Putamen (tissue), 1 donor: ENCODE measurements at places on chromosomes 1 and 21.

DNA sequence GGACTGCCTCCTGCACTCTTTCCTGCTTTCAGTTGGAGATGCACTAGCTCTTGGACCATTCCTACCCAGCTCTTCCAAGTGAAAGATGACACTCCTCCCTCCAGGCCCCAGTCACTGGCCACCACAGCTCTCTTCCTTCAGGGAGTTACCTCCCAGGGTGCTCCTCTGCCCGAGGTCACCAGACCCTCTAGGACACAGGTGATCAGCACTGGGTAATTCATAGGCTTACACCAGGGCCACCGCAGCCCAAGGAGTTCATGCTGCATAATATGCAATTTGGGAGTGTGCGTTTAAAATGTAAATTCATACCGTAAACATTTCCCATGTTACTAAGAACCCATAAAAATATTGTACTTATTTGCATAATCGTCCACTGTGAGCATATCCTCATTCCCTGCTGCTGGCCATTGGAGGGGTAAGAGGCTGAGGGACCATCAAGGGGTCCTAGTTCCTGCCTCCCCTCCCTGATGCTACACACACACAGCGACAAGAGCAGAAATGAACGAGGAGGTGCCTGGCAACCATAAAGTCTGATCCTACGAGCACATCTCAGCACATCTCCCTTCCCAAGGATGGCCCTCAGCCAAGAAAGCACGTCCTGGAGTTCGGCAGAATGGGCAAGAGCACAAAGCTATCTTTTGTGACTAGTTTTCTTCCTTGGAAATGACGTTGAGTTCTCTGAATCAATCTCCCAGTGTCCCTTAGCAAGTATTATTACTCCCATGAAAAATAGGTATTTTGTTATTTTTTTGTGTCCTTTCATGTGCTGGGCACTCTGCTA is 222.9 kb upstream of the RAB4A start:
- DNase-seq: no peak

DNA sequence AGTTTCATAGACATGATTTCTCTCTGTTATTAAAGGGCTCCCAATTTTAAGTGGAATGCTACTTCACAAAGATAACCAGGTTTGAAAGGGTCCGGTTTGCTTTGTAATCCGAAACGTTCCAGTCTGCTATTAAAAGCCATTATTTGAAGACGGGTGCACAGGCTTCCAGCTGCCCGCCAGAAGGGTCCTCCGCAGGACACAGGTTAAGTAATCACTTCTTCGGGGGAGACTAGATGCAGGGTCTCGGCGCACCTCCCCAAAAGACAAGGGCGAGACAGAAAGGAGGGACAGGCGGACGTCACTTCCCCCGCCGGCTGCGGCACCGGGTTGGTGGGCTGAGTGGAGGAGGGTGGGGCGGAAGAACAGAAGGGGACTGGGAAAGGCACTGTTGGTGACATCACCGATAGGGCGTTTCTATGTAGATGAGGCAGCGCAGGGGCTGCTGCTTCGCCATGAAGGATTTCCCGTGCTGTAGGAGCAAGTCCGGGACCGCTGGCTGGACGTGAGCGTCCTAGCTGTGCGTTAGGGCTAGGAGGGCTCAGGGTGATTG is 8.9 kb downstream of the RNU1-2 start:
- DNase-seq: peak; percentile 100

GRCh38 chr1:5953386-5953785 is 38.8 kb downstream of the NPHP4 start:
- DNase-seq: no peak

DNA sequence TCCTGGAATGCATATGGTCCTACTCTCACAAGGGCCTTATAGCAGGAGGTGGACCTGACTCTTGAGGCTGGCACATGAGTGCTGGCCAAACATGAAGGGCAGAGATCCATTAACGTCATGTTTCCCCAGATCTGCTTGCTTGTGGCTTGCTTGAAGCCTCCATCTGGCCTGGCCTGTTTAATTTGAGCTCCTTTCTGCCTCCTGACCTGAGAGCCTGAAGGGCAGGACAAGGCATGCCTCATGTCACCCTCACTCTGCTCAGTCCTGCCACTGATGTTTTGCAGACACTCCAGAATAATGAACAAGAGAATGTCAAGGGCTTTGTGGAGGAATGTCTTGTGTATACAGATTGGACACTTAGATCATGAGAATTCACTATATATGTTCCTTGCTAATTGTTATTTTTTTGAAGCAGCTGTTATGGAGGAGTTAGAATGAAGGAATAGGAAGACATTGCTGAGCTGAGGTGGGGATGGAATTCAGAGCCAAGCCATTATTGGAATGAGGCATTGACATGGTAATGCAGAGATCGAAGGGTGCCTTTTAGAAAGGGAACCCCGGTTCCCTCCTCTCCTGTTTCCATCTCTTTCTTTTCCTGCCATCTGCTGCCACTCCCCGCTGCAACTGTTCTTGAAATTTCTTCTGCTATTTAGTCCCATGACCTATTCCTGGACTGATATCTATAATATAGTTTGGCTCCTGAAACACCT is 457.0 kb upstream of the PROX1 start:
- no peak for DNase-seq

DNA sequence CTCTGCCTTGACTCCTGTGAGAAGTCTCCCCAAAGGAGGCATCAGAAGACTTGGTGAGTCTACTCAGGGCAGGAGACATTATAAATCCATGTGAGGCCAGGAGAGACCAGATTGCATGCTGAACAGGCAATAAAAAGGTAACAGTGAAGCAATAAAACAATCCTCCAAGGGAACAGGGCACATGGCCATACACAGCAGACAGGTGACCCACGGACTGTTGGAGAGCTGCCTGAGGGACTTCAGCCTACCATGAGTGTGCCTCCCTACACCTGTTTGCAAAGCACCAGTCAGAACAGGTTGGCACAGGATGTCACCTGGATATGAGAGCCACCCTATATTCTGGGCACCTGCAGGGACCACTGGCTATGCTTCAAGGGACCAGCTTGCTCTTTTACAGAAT is 67.6 kb downstream of the MAB21L3 start:
- no peak for DNase-seq

DNA sequence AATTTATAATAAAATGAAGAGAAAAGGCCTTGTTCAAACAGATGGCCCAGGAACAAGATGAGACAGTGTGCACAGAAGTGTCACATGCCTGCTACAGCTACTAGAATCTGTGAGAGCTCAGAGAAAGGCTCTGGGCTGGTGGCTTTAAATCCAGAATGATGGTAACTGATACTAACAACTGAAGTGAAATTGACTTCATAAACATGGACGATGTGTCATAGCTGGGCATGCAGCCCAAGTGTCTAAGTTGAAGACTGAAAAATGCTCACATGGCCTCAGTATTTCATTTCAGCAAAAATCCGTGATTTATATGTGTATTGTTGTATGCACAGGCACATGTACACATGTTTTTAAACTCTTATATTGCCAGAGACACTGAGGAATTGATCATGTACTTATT is 208.3 kb upstream of the RUNX1 start:
- no peak for DNase-seq

DNA sequence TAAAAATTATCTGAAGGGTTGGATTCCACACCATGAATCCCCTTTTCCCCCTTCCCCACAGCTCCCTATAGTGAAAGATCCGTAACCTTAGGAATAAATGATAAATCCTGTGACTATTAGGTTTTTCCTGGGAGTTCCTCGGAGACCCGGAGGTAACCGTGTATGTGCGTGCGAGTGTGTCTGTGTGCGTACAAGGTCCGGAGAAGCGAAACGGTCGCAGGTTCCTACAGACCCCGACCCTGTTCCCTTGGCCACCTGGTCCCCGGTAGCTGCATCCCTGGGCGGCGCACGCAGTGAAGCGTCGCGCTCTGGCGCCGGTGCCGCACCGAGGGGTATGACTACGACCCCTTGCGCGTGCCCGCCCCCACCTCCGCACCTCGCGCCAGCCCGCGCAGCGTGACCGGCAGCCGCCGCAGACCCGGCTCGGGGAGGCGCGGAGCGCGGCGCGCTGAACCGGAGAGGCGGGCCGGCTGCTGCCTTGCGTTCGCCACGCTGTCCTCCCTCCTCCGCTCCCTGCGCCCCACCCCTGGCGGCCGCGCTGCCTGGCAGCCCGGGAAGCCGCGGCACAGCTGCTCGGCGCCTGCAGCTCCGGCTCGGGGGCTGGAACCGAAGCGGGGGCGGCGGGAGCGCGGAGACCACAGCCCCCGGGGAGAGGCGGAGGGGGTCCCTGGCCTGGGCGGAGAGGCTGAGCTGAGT is at the start of gene AK5:
TSS of gene AK5 (plus strand) at position 529 of the 696 bp plus-strand sequence. CDS start 295 bp downstream, outside the sequence.
- DNase-seq: peak; percentile 60

DNA sequence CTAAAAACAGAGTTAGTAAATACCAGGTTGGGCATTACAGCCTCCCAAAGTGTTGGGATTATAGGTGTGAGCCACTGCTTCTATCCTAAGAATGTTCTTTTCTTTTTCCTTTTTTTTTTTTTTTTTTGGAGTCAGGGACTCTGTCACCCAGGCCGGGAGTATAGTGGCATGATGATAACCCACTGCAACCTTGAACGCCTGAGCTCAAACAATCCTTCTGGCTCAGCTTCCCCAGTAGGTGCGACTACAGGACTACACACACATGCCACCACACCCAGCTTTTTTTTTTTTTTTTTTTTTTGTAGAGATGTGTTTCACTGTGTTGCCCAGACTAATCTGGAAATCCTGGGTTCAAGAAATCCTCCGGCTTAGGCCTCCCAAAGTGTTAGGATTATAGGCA is 5.9 kb downstream of the ZBTB8OS start:
- no peak for DNase-seq

GRCh38 chr1:17297991-17298390 is 10.0 kb upstream of the PADI4 start:
- no peak for DNase-seq

DNA sequence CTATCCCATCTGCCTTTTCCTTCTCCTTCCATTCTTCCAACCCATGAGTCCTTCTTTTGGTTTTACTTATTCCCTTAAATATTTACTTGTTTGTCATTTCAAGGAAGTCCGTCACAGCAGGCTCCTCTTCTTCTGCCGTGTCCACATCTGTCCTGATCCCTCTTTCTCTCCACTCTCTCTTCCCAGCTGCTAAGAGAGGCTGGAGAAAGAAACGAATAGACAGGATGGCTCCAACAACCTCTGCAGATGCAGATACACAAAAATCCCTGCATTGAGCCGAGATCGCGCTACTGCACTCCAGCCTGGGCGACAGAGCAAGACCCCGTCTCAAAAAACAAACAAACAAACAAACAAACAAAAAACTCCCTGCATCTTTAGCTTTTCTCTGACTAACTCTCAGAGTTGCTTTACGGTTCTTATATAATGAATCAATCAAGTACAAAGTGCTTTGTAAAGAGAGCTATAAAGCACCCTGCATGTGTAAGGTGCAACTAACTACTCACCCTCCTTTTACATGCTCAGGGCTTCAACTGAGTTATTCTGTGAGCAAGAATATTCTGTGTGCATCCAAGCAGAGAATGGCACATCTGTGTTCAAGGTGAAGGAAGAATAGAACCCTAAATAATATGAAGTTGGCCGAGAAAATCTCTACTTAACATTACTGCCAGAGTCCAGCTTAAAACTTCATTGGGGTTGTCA is 3.8 kb upstream of the SAMD13 start:
- DNase-seq: peak; percentile 18

- peak; percentile 90 for DNase-seq
These were observed 90.0 kb downstream of the GLUL start for GRCh38 chr1:182301467-182302198.

- no peak for DNase-seq
These were observed 21.2 kb upstream of the ZP4 start for GRCh38 chr1:237911911-237912310.

DNA sequence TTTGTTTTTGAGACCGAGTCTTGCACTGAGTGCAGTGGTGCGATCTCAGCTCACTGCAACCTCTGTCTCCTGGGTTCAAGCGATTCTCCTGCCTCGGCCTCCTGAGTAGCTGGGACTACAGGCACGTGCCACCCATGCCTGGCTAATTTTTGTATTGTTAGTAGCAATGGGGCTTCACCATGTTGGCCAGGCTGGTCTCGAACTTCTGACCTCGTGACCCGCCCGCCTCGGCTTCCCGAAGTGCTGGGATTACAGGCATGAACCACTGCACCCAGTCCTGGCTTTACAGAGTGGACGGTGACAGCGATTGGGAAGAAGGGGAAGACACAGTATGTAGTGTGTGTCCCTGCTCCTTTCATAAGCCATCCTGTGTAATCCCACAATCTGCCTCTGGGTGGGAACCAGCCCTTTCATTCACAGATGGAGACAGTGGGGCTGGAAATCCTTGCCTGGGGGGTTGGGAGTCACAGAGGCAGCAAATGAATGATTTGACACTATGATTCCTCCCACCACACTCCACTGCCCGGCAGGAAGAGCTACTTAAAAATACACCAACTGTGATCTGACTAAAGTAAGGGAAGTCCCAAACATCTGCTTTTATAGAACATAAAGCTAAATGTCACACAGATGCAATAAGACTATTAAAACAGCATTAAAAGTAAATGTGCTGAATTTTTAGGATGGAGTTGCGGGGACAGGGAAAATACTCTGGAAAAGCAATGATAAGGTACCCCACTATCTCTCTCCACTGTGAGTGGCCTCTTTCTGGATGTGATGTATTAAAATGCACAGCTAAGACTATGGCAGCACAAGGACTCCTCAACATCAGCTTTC is 4.5 kb downstream of the PARP1 start:
- DNase-seq: no peak

DNA sequence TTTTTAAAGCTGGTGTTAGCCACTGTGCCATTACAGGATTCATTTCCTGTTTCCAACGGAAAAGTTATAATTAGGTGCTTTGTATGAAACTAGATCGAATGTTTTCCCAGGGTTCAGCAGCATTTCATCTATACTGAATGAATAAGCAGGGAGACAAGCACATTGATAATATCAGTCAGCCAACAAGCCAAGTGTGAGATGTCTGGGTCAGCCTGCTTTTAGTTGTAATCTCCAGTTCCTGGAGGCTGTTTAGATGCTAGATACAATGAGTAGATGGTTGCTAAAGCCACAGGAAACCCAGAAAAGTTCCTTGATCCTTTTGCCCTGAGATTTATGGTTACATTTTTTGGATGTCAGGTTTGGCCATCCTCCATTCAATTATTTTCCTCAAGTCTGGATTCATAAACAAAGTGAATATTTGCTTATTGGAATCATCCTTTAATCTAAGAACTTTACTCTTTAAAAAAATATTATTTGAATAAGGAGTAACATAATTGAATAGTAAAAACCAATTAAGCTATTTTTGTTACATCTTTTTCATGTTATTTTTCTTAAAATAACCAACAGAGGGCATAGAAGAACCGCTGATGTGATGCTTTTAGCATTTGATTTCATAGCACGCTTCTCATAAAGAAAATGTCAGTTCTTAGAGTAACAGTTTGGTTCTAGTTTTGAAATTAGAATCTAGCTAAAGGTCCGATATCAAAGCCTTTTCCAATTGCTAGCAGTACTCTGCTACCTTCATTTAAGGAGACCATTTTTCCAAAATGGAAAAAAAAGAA is 76.6 kb downstream of the HSPA13 start:
- no peak for DNase-seq

DNA sequence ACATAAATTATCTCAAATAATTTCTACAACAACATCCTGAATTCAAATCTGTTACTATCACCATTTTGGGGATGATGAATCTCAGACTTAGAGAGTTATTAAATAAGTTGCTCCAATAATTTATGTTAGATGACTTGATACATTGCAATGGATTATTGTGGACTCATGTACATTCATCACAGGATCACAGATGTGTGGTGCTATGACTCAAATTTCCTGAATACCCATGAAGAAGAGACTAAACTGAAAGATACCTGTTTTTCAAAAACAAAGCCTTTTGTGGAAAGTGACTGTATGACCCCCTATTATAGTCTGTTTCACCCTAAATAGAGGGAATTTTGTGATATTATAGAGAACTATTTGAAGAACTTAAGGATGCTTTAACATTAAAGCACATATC is 315.0 kb downstream of the PLA2G4A start:
- DNase-seq: no peak
